ENCODE measurements at places on chromosomes 11 and 22.

DNA sequence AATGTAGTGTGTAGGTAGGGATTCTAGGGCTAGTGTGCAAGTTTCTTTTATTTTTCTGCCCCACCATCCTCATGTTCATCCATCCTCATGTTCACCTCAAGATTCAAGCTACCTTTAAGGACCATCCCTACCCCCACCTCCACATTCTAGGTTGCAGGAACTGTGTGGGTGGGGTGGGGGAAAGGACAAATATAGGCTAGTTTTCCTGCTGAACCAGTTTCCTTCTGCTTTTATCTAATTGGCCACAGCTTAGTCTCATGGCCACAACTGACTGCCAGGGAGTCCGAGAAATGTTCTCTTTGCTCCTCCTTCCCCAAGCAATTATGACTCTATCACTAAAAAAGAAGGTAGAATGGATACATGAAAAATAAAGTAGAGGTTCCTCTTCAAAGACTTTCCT, 179.0 kb upstream of the LARGE1 start:
- DNase-seq: no peak
- H3K27ac ChIP-seq: no peak overlapping the region
- no peak overlapping the region for H3K4me3 ChIP-seq
- no peaks in the 10 kb centered on the region for H3K36me3 ChIP-seq
- H3K27me3 ChIP-seq: no peaks in the 10 kb centered on the region

DNA sequence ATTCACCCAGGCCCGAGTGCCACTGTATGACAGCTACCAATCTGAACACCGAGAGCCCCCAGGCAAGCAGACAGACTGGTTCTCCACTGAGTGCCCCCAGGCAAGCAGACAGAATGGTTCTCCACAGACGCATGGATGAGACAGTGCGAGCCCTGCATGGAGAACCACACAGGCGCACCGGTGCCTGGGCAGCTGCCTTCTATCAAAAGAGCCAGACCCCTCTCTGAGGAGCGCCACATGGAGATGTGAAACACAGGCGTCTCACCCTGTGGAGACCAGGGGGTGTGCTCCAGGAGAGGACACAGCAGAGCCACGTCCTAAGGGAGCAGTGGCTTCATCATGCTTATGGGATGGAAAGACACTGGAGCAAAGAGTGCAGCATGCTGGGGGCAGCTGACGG, 94.5 kb upstream of the BID start:
- no peak overlapping the region for H3K4me3 ChIP-seq
- peaks cover 2% of the 10 kb centered on the region for H3K4me1 ChIP-seq
- H3K36me3 ChIP-seq: peaks cover 19% of the 10 kb centered on the region
- DNase-seq: no peak

DNA sequence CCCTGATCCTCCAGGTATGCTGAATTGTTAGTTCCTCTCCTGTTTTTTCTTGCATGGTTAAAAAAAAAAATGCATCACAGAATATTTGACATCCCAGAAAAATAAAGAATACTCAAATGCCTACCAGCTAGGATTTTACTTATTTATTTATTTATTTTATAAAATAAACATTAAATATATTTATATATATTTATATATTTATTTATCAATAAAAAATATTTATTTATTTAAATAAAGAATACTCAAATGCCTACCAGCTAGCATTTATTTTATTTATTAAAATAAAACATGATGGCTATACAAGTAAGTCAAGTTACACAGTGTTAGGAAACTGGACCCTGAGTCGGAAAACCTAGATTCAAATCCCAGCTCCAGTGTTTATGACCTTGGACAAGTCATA, 164.1 kb downstream of the NAV2 start:
- H3K36me3 ChIP-seq: peaks cover 15% of the 10 kb centered on the region
- no peak for DNase-seq
- H3K4me3 ChIP-seq: no peak overlapping the region
- no peaks in the 10 kb centered on the region for H3K27me3 ChIP-seq
- H3K27ac ChIP-seq: no peak overlapping the region

DNA sequence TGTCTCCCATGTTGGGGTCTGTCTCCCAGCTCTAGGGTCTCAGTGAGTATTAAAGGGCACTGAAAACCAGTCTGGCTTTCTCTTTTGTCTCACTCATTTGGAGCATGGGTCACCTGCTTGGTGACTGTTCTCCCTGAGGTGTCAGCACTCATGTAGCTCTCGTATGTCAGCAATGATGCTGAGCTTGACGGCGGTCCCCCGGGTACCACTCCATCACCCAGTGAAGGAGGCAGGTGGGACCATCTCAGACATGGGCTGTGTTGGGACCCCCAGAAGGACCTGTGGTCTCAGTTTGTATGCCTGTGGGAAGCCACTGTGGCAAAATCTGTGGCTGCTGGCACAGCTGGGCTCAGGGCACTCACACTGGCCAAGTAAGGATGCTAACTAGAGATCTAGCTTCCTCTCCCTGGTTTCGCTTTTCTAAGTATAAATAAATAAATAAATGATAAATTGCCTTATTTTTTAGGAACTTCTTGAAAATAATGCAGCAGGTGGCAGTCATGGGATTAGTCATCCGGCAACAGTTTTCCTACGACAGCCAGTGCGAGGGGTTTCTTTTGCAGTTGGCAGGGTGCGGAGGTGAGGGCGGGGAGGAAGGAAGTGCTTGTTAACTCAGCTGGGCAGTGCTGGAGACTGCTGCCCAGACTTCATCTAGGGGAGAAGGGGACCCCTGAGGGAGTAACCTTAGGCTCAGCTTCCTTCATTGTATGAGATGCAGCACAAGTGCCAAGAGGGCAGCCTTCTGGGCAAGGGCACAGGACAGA, 48.8 kb downstream of the OSBP2 start:
- H3K27me3 ChIP-seq: no peaks in the 10 kb centered on the region
- no peak overlapping the region for H3K27ac ChIP-seq
- H3K36me3 ChIP-seq: no peaks in the 10 kb centered on the region
- no peak overlapping the region for H3K4me3 ChIP-seq
- H3K4me1 ChIP-seq: no peaks in the 10 kb centered on the region
- DNase-seq: no peak

DNA sequence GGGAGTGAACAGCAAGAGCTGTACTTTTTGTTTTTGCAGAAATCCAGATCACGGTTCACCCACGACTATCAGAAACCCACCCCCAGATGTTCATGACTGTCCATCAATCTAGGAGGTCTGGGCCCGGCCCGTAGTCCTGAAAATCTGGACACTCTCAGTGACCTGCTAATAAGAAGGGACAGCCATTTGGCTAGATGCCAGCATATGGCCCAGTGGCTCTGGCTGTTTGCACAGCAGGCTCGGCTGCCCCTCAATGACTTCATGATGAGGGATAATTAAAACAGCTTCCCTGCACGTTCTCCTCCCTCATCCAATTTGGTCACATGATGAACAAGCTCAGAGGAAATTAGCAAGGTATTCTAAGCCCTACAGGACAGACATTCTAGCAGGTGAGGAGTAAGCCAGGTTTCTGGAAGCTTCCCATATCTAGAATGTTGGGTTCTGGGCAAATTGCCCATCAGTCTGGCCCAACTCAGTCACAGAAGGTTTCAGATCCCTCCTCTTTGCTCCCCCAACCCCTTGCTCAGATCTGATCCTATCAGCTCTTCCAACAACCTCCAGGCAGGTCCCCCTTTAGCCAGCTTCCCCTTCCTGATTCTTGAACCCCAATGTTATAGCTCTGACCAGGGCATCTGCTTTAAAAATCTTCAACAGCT, 397.3 kb downstream of the SHANK2 start:
- H3K4me1 ChIP-seq: no peaks in the 10 kb centered on the region
- DNase-seq: no peak

DNA sequence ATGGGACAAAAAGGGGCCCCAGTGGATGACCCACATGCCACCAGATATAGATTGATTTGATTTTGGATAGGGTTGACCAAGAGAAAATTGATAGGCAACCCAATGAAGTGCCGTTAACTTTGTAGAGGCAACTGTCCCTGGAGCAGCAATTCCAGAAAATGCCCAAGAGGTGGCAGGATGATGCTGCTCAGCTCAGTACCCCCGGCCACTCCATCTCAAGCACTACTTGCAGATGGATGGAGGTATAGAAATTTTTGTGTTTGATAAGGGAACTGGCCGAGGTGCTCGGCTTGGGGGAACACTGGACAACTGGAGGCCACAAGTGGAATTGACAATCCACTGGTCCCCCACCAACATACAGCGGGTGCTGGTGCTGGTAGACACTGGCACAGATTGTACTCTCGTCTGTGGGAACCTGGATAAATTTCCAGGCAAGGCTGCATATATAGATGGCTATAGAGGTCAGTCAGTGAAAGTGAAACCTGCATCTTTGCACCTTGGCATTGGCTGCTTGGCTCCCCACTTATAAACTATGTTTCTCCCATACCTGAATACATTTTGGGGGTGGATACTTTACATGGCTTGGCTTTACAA, 86.3 kb downstream of the CCDC83 start:
- no peak for DNase-seq

Data from osteocyte (in vitro differentiated cells).